Stimulated activated CD8-positive, alpha-beta memory T cell treated with anti-CD3 and anti-CD28 coated beads, Interleukin-4, amount 100 ng/mL, for 4 hours (primary cell): ENCODE measurements at places on chromosomes 13 and 19.

DNA sequence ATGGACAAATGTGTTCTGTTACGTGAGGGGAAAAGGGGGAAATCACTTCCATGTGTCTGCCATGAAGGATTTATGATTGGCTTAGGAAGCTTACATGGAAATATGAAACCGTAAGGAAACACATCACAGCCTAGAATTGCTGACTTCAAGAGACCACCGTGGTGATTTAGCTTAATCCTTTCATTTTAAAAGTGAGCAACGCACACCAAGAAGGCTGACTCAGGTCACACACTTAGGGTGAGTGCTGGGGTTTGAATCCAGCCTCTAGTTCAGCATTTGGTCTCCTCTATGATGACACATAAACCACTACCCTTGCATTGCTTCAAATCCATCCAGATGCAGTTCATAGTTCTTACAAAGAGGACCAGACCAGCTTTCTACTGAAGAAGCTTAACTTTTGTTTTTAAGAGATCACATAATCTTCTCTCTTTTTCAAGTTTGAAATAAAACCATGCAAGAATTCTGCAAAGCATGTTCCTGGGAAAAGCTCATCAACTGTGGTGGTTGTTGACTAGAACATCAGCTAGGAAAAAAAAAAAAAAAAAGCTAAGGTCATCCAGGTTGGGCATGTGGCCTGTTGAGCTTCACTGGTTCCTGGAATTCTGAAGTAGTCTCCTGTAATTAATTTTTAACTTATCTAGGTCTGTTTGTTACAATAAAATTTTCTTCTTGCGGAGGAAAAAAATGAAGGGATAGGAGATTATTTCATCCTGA lies 60.2 kb upstream of the KL start:
- DNase-seq, result no peak

GRCh38 chr13:110396913-110397381 lies 89.9 kb downstream of the COL4A2 start:
- DNase-seq, result no peak

GRCh38 chr13:38947054-38947453 lies 43.6 kb downstream of the STOML3 start:
- no peak for DNase-seq

DNA sequence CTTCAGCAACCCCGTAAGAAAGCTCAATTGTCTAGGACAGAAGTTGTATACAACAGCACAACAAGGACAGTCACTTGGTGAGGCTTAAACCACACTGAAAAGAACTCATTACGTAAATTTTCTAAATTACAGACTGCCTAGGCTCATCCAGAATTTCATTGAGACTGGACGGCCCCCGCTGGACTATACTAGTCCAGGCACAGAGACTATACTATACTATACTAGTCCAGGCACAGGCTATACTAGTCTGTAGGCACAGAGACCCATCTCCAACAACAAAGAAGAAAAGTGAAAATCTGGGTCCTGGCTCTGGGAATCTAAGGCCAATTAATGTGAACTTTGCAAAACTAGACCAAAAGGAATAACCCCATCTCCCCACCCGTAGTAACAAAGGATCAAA lies 700 bp downstream of the ZNF816 start:
- DNase-seq, result no peak

DNA sequence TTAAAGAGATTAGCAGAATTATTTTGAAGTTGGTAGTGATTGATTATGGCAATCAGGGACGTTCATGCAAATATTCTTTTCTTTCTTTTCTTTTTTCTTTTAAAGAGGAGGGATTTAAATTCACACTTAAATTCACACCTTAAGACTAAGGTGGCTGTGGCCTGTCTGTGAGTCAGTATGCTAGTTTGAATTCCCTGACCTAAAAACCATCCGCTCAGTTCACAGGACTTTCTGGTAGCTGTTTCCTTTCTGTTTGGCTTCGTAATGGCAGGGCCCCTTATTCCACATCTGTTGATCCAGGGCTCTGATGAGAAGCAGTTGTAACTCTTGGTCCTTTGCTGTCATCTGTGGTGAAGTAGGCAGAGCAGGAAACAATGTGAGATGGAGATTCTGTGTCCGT lies 7.5 kb downstream of the TNFSF11 start:
- no peak for DNase-seq
